ENCODE measurements at places on chromosomes 7 and 10. TPM values are rescaled to one million over a fixed set of nuclear protein-coding genes. Genes with fewer than 3 reads are reported as not detected.

Gene PRKCQ
- total RNA-seq, result not detected

Gene TAS2R3
- total RNA-seq, result 1.8 TPM

Gene ZNF467
- total RNA-seq, result 0.73 TPM

Gene ZNF365
- total RNA-seq, result 3.8 TPM

Gene FGL2
- total RNA-seq, result 29.9 TPM

Gene HOXA2
- total RNA-seq, result 1.3 TPM

Gene KDM7A
- 3.1 TPM for total RNA-seq

Gene R3HCC1L
- 20.2 TPM for total RNA-seq

Gene BTBD16
- total RNA-seq, result 0.15 TPM

Gene ELFN1
- 7.6 TPM for total RNA-seq

Gene MRM2
- total RNA-seq, result 20.2 TPM

Gene C7orf33
- not detected for total RNA-seq

Gene STAG3
- 1.6 TPM for total RNA-seq

Gene DDC
- not detected for total RNA-seq

Gene PTPRN2
- total RNA-seq, result 0.50 TPM

Gene COL26A1
- not detected for total RNA-seq

Gene DPYSL4
- total RNA-seq, result 1.3 TPM

Gene ABCA13
- 2.5 TPM for total RNA-seq

Gene EPHB4
- 64.2 TPM for total RNA-seq

Gene INSIG1
- 356 TPM for total RNA-seq

Gene ANKRD26
- total RNA-seq, result 13.5 TPM

Gene CDC14C
- total RNA-seq, result 0.17 TPM

Gene OR9A2
- total RNA-seq, result not detected

Gene MNX1
- not detected for total RNA-seq

Gene SOSTDC1
- 0.15 TPM for total RNA-seq

Gene PRSS37
- total RNA-seq, result not detected

Gene TCERG1L
- total RNA-seq, result not detected

Gene GPR26
- not detected for total RNA-seq

Gene RET
- 1.6 TPM for total RNA-seq

Gene FBH1
- total RNA-seq, result 151 TPM
